Stimulated activated CD4-positive, alpha-beta T cell treated with anti-CD3 and anti-CD28 coated beads, TNF-alpha, amount 100 ng/mL, for 4 hours (primary cell): ENCODE measurements at places on chromosomes 16 and 17.

DNA sequence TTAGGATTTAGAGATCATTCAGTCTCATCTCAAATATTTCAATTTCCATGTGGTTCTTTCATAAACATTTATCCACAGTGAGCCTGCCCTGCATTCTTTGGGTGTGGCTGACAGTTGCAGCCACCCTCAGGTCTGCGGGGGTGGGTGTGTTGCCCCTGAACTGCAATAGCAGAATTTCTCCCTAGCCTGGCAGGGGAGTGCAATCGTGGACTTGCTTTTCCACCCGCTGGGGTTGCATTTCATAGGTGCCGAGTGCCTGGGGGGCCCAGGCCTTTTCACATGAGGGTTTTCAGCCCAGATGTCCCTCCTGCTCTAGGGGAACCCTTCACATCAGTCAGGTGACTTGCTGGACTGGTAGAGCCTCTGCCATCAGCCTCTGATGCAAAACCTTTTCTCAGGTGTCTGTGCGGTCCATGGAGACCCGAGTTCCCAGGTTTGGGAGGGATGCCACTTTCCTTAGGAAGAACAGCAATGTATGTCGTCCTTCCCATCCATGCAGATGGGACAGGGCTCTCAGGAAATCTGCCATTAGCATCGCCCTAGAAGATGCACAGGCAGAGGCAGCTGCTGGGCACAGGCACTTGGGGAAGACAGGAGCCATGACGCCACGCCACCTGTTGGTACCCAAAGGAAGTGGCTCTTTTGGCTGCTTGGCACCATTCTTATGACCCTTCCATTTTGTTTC lies 2.4 kb upstream of the USP36 start:
- DNase-seq = peak; percentile 27

DNA sequence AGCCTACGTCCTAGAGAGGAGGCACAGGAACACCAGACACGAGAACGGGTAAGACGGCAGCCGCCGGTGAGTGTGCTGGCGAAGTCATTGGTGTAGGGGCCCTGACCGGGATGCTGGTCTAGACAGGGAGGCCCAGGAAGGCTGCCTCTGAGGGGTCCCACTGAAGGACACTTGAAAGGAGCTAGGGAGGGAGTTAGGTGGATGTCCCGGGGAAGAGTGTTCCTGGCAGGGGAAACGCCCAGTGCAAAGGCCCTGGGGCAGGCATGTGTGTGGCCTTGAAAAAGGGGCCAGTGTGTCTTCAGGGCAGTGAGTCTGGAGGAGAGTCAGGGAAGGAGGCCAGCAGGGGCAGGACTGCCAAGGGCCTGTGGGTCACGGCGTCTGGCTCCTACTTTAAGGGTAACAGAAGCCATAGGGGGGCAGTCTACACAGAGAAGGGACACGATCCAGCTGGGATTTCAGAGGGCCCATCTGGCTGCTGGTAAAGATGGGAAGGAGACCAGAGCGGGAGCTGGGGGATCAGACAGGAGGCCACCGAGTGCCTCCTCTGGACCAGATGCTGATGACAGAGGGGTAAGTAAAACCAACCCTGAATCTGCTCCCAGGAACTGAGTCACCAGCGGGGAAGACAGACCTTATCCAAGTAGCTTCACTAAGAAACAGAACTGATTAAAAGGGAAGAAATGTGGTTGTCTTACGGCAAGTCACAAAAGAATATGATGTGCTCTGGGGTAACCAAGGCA lies 115.9 kb downstream of the LITAF start:
- no peak for DNase-seq

DNA sequence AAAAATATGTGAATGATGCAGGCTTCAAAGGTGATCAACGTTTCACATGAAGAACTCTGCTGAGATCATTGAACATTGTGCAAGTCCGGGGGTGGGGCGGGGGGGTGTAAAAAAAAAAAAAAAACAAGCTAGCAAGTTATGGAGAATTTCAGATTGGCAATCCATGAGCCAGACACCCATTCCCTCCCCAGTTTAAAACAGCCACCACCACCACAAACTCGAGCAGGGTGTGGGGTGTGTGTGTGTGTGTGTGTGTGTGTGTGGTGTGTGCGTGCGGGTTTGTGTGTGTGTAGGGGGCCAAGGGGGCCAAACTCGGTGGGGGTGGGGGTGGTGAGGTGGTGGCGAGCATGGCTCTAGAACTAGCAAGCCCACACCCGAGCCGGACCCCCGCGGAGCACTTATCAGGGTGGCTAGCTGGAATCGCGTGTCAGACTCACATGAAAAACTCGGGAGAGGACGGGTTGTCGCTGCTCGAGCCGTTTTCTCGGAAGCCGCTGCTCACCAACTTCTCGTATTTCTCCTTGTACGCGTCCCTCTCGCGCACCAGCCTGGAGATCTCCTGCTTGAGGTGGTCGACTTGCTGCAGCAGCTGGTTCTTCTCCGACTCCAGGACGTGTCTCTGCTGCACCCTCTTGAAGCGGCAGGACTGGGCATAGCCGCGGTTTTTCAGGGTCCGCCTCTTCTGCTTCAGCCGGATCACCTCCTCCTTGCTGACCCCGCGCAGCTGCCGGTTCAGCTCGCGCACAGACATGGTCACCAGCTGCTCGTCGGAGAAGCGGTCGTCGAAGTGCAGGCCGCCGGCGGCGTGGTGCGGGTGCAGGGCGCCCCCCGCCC lies 2.0 kb downstream of the MAF start:
- DNase-seq = no peak

GRCh38 chr17:9115214-9116191 lies 94.2 kb downstream of the NTN1 start:
- peak; percentile 25 for DNase-seq

DNA sequence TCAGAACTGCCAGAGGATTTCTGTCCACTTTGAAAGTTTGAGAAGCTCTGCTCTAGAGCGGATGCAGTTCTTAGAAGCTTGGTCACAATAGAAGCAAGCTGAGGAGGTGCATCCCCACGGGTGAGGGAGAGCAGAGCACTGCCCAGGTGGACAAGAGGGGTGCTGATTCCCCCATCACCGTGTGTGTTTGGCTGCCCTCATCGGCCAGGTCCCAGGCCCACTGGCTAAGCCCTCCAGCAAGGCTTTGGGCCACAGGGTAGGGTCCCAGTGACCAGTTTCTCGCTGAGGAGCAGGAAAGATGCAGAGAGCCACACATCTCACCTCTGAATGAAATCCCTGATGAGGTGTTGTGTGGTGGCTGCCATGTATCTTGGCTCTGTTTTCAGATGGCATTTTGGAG lies 26.9 kb downstream of the NMT1 start:
- DNase-seq = no peak

- DNase-seq = no peak
These were observed 6.7 kb downstream of the RUNDC3A start for GRCh38 chr17:44314869-44315661.

- DNase-seq = no peak
These were observed 218.0 kb upstream of the TNRC6C start for GRCh38 chr17:77740481-77740880.

DNA sequence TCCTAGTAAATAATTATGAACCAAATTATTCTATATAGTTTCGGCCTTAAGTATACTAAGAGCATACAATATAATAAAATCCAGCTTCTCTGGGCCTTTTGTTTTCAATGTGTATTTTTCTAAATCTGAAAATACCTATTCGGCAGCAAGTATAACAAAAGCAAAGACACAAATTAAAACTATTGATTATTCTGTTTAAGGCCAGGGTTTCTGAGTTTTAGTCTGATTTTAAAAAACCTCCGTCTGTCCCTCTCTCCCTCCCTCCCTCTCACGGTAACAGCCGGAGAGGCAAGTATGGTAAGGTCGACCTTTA lies 1.5 kb downstream of the TOB1 start:
- DNase-seq = no peak

- no peak for DNase-seq
These were observed 18.9 kb downstream of the CDR2 start for GRCh38 chr16:22355487-22355908.

DNA sequence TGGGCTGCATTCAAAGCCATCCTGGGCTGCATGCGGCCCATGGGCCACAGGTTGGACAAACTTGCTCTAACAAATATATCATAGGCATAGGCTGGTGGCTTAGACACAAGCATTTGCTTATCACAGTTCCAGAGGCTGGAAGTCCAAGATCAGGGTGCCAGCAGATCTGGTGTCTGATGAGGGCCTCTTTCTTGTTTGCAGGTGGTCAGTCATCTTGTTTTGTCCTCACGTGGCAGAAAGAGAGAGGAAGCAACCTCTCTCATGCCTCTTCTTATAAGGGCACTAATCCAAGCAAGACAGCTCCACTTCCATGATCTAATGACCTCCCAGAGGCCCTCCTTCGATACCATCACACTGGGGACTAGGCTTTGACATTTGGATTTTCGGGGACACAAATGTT lies 238.7 kb upstream of the TNRC6C start:
- no peak for DNase-seq

DNA sequence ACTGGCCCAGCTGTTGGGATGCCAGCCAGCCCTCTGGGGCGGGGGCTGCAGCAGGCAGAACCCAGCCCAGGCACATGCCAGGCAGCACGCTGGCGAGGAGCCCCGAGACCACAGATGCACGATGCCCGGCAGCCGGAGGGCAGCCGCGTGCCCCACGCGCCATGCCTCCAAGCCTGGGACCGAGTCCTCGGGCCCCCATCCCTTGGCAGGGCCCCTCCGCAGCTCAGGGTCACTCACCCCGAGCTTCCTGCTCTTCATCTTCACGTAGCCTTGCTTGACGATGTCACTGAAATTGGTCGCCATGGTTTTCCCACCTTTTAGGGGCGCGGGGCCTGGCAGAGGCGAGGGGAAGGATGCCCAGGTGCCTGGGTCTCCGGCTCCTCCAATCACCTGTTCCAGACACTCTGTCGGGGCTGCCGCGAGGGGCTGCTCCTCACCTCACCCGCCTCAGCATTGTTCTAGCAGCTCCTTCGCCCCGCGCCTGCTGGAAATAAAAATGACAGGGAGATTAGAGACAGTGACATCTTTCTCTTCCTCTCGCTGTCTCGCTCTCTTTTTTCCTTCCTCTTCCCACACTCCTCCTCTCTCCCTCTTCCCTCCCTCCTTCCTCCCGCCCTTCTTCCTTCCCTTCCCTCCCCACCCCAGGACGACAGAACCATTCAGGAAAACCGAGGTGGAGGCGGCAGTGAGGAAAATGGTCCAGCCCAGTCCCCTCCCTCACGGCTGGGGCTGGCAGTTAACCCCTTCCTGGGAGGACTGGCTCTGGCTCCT lies 6.9 kb downstream of the DOK4 start:
- DNase-seq = no peak

GRCh38 chr17:77796176-77796860 lies 162.2 kb upstream of the TNRC6C start:
- DNase-seq = no peak

GRCh38 chr16:1637526-1637925 lies 25.4 kb downstream of the CRAMP1 start:
- DNase-seq = no peak

GRCh38 chr17:22090263-22090935 lies 398.1 kb downstream of the KCNJ18 start:
- DNase-seq = no peak

DNA sequence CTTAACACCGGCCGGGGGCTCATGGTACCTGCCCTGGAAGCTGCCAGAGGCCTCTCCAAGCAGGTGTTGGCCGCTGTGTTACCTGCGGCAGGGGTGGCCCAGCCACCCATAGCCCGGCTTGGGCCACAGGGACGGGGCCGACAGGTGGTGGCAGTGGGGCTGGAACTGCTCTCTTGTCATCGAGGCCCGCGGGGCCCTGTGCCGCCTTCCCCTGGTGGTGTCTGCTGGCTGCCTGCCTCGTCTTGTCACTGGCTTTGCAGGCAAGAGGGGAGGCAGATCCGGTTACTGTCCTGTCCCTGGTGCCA lies 27.1 kb downstream of the GSE1 start:
- DNase-seq = no peak

- DNase-seq = no peak
These were observed 44.3 kb upstream of the CRHR1 start for GRCh38 chr17:45739786-45740185.

- DNase-seq = no peak
These were observed 18.6 kb upstream of the ENDOV start for GRCh38 chr17:80396157-80397033.

GRCh38 chr17:79005063-79005861 lies 4.3 kb downstream of the CANT1 start:
- no peak for DNase-seq

DNA sequence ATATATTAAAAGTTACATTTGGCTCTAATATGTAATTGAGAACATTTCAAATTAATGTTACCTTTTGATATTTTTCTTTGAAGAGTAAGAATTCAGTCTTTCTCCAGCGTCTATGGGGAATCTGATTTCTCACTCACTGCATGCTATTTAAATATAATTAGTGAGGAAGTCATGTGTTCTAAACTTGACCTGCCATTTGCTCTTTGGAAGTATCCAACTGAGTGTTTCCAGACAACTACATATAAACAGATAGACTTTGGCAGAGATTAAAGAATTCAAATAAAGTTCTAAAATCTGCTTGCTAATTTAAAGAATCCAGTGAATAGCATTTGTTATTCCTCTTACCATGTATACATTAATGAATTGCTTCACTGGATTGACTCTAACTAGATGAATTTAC lies 23.5 kb downstream of the OMG start:
- no peak for DNase-seq

- no peak for DNase-seq
These were observed 520.8 kb downstream of the GRIN2A start for GRCh38 chr16:9661336-9662017.

DNA sequence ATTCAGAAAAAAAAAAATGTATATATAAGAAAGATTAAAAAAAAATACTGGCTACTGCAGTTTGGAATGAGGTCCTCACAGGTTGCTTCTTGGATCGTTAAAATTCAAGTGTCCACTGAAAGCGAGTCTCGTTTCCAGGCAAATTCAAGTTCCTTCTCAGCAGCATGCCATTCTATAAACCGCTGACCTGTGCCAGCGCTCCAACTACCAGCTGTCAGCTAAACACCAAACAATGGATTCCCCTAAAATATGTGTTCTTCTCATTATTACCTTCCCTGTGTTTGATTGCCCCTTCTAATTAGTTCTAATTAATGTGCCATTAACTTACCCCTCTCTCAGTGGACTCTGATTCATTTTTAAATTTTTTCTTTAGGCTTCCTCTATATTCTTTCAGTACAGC lies 92.4 kb downstream of the DNAH9 start:
- no peak for DNase-seq

DNA sequence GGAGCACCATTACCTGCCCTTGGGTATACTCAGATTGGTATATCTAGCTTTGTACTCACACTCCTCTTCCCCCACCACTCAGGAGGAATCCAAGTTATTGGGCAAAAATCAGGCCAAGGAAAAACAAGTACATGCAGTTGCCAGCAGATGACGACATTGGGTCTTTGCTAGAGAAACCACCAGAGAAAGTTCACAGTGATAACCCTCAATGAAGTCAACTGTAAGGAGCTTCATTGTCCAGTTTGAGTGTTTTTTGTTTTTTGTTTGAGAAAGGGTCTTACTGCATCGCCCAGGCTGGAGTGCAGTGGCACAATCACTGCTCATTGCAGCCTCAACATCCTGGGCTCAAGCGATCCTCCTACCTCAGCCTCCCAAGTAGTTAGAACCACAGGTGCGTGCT lies 34.6 kb upstream of the TOX3 start:
- no peak for DNase-seq

GRCh38 chr17:65564793-65565192 lies 3.3 kb upstream of the AXIN2 start:
- no peak for DNase-seq

- no peak for DNase-seq
These were observed 299.9 kb downstream of the WWOX start for GRCh38 chr16:78399384-78399783.

GRCh38 chr16:5506021-5506420 lies 408.4 kb upstream of the EEF2KMT start:
- no peak for DNase-seq
